ENCODE measurements at places on chromosomes 1 and 21.

DNA sequence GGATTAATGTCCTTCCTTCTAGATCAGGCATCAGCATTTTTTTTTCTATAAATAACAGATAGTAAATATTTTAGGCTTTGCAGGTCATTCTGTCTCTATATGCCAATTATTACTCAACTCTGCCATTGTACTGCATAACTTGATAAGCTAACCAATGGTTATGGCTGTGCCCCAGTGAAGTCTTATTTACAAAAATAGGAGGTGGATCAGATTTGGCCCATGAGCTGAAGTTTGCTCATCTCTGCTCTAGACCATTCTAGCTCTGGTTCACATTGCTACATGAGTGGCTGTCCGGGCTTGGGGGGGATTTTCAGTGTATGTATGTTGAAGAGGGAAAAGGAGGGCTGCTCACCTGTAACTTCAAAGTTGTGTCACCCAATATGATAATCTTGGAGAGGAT, 10.1 kb downstream of the RAB7B start:
- H3K4me3 ChIP-seq, result no peak overlapping the region
- no peak overlapping the region for H3K27ac ChIP-seq
- no peaks in the 10 kb centered on the region for H3K36me3 ChIP-seq
- DNase-seq, result no peak

- H3K27ac ChIP-seq, result peak overlapping the region; percentile 53
- peak overlapping the region; percentile 67 for H3K4me3 ChIP-seq
- H3K27me3 ChIP-seq, result no peaks in the 10 kb centered on the region
- peak; percentile 34 for DNase-seq
Measured at GRCh38 chr1:10980094-10980577, 32.3 kb upstream of the TARDBP start.

- peaks cover 19% of the 10 kb centered on the region for H3K36me3 ChIP-seq
- no peaks in the 10 kb centered on the region for H3K27me3 ChIP-seq
- no peak overlapping the region for H3K27ac ChIP-seq
- DNase-seq, result no peak
- H3K4me3 ChIP-seq, result no peak overlapping the region
Measured at GRCh38 chr1:77732090-77732489, 27.6 kb downstream of the USP33 start.

- no peak for DNase-seq
- no peaks in the 10 kb centered on the region for H3K36me3 ChIP-seq
- H3K27ac ChIP-seq, result peak overlapping the region; percentile 35
- peak overlapping the region; percentile 3 for H3K4me3 ChIP-seq
Measured at GRCh38 chr21:45291613-45292398, 4.1 kb upstream of the POFUT2 start.

DNA sequence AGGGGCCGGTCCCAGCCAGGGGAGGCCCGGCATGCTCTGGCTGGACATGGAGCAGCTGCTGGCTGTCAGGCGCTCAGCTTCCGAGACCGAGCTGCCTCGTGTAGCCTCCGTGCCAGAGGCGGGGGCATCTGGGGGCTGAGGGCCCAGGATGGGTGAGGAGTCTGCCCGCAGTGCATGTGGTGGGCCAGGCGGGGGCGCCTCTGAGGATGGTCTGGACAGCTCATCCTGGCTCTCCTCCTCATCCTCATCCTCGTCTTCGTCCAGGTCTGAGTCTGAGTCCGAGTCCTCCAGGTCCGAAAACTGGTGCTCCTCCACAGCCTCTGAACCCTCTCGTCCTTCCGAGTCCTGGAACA, 28.9 kb upstream of the EDN2 start:
- no peaks in the 10 kb centered on the region for H3K27me3 ChIP-seq
- no peak overlapping the region for H3K27ac ChIP-seq
- H3K4me3 ChIP-seq, result no peak overlapping the region
- H3K4me1 ChIP-seq, result peaks cover 19% of the 10 kb centered on the region
- H3K36me3 ChIP-seq, result no peaks in the 10 kb centered on the region
- no peak for DNase-seq

DNA sequence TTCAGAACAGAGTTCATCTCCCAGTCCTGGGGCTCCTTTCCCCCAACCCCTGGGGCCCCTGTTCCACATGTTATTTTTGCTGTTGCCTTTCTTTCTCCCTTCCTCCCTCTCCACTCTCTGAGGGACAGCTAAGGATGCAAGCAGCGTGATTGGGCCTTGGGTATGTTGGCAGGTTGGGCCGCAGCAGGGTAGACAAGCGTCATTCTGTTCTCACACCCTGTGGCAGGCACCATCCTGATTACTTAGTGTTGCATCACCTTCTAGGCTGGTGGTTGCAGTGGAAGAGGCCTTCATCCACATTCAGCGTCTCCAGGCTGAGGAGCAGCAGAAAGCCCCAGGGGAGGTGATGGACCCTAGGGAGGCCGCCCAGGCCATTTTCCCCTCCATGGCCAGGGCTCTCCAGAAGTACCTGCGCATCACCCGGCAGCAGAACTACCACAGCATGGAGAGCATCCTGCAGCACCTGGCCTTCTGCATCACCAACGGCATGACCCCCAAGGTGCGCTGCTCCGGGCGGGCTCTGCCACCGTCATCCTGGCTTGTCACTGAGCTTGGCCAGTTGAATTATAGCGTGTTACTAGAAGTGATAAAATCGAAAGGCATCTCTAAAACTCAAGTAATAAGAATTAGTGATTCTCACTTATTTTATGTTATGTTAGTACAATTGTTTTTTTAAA, 43.4 kb downstream of the VANGL1 start:
- DNase-seq, result no peak
- no peak overlapping the region for H3K4me3 ChIP-seq
- H3K27me3 ChIP-seq, result no peaks in the 10 kb centered on the region
- H3K36me3 ChIP-seq, result peaks cover 32% of the 10 kb centered on the region

- H3K27ac ChIP-seq, result no peak overlapping the region
- H3K36me3 ChIP-seq, result no peaks in the 10 kb centered on the region
- no peaks in the 10 kb centered on the region for H3K4me1 ChIP-seq
- no peak for DNase-seq
- no peaks in the 10 kb centered on the region for H3K27me3 ChIP-seq
- no peak overlapping the region for H3K4me3 ChIP-seq
Measured at GRCh38 chr1:187622545-187622944, 793.8 kb downstream of the PLA2G4A start.

- H3K4me1 ChIP-seq, result no peaks in the 10 kb centered on the region
- H3K27ac ChIP-seq, result no peak overlapping the region
- no peak for DNase-seq
- H3K36me3 ChIP-seq, result no peaks in the 10 kb centered on the region
- H3K4me3 ChIP-seq, result no peak overlapping the region
Measured at GRCh38 chr1:7207875-7208646, 422.8 kb downstream of the CAMTA1 start.

DNA sequence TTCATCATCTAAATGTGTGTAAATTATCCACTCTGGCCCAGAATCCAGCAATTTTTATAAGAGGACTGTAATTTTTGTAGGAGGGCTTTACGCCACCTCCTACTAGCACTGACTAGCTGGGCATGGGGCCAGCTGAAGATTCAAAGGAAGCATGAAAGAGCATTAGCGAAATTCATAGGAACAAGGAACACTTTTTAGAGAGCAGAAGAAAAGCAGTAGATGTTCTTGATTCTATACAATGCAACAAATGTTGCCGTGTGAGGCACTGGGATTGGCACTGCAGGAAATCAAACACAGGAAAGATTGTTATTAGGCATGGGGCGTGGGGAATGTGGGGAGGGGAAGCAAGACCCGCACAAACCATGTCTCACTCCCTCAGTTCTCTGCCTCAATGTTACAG, 58.4 kb upstream of the PARP1 start:
- no peak overlapping the region for H3K4me3 ChIP-seq
- H3K27me3 ChIP-seq, result no peaks in the 10 kb centered on the region
- H3K36me3 ChIP-seq, result no peaks in the 10 kb centered on the region

GRCh38 chr1:181097242-181097641, 8.7 kb downstream of the IER5 start:
- peaks cover 71% of the 10 kb centered on the region for H3K4me1 ChIP-seq
- H3K36me3 ChIP-seq, result no peaks in the 10 kb centered on the region
- H3K27me3 ChIP-seq, result no peaks in the 10 kb centered on the region
- no peak overlapping the region for H3K4me3 ChIP-seq
- H3K27ac ChIP-seq, result peak overlapping the region; percentile 57
- no peak for DNase-seq

DNA sequence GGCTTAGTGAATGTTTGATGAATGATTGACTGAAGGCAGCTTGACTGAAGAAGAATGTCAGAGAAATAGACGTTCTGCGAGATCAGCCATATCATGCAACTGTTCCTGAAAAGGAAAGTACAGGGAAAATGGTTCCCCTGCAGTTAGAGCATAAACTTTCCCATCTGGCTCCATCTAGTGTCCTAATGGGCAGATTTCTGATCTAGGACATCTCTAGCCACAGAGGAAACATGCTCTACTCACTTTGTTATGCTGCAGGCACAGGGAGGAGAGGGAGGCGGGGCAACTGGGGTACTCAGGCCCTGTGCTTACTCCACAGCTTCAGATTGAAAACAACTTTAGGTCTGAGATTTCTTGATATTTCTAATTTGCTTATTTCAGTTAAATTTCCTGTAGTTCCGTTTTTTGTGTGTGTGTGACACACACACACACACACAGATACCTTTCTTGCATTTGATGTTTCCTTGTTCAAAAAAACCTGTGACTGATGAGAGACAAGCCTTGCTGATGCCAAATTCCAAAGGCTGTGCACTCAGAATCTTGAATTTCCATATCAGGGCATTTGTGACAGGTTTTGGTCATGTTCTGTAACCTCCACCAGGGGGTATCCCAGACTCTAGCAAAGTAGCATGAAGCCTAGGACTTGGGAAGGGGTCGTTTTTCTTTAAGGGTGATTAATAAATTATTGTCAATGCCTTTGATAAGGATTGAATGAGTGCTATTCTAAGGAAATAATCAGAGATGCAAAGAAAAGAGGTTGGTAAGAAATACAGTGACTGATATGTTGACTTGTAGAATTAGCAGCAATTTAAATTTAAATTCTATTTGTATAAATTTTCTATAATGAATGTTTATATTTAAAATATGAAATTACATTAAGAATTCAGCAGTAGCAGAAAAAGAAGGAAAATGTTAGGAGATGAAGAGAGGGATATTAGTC, 139.7 kb upstream of the BEND5 start:
- peaks cover 4% of the 10 kb centered on the region for H3K4me1 ChIP-seq
- no peaks in the 10 kb centered on the region for H3K36me3 ChIP-seq
- no peak overlapping the region for H3K27ac ChIP-seq
- no peak overlapping the region for H3K4me3 ChIP-seq

DNA sequence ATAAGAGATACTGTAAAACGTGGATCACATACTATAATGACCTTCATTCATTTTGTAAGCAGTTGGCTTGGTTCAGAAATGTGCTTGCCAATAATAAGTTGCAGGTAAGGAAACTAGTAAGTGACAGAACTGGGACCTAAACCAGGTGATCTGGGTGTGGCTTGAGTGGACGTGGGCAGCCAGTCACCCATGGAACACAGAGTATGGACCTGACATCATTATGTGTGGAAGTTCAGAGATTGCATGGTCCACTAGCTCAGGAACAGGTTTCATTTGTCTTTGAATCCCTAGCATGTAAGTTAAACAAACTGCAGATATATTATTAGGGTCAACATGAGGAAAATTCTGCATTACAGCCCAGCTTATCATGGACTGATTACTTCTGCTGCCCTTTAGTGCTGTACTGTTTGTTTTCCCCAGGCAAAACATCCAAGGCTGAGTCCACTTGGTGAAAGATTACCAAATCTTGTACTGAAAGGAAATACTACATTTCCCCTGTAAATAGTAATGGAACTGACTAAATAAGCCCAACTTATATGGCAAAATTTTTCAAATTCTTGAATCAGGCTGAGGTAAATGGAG, 327.3 kb upstream of the SGIP1 start:
- peaks cover 9% of the 10 kb centered on the region for H3K4me1 ChIP-seq
- H3K27me3 ChIP-seq, result no peaks in the 10 kb centered on the region

DNA sequence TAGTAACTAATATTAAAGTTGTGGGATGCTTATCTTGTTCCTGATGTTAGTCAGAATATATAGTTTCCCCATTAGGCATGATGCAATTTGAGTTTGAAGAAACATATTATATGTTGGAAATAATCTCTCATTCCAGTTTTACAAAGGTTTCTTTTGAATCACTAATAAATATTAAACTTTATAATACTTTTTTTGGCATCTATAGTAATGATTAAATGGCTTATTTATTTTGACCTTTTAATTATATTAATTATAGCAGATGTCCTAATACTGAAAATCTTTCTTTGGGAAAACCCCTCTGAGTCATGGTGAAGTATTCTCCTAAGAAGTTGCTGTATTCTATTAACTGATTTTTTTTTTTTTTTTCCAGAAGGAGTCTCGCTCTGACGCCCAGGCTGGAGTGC, 28.5 kb upstream of the PTGS2 start:
- no peak overlapping the region for H3K4me3 ChIP-seq
- H3K36me3 ChIP-seq, result no peaks in the 10 kb centered on the region
- DNase-seq, result no peak
- no peaks in the 10 kb centered on the region for H3K27me3 ChIP-seq
- no peaks in the 10 kb centered on the region for H3K4me1 ChIP-seq

GRCh38 chr21:29413683-29414082, 115.0 kb downstream of the BACH1 start:
- no peak for DNase-seq
- no peak overlapping the region for H3K4me3 ChIP-seq
- H3K36me3 ChIP-seq, result no peaks in the 10 kb centered on the region

DNA sequence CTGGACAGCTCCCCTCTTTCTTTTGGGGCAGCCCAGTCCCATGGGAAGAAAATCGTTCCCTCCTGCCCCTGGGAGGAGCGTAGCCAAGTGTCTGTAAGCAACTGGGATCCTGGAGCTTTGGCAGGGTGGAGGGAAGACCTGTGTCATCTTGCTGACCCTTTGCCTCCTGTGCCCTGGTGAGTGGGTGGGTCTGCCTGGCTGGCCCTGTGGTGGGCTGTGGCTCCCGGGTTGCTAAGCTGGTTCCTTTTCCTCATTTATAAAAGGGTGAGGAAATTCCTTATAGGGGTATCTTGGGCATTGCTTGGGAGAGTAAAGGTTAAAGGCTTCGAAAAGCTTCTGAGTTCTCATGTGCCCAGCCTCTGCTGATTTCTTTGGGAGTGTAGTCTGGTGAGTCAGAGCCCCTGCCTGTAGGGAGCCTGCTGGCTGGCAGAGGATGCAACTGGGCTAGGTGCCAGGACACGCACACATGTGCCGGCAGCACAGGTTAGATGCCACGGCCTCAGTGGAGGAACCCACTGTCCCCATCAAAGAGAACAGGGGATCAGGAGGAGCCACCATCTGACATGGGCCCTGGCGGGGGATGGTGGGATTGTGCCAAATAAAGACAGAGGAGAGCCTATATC, 85.2 kb downstream of the ARHGEF10L start:
- H3K36me3 ChIP-seq, result peaks cover 77% of the 10 kb centered on the region
- peak overlapping the region; percentile 22 for H3K4me3 ChIP-seq
- H3K27ac ChIP-seq, result peak overlapping the region; percentile 97
- H3K4me1 ChIP-seq, result peaks cover 47% of the 10 kb centered on the region

All from thoracic aorta (tissue), 2 donors.